ENCODE measurements at places on chromosomes 5 and 9. TPM values are rescaled to one million over a fixed set of nuclear protein-coding genes. Genes with fewer than 3 reads are reported as not detected.

Gene SPINK7
- total RNA-seq, result not detected

Gene TGFBR1
- total RNA-seq, result 36.4 TPM

Gene SNCB
- total RNA-seq, result not detected

Gene ATP6V1G1
- total RNA-seq, result 82.6 TPM

Gene IL33
- not detected for total RNA-seq

Gene ARHGEF28
- total RNA-seq, result 13.6 TPM

Gene FCN2
- not detected for total RNA-seq

Gene SLC45A2
- not detected for total RNA-seq

Gene TOR4A
- total RNA-seq, result 61.6 TPM

Gene BTNL8
- not detected for total RNA-seq

Gene WNK2
- total RNA-seq, result not detected

- no peak for DNase-seq
These were observed 40.2 kb upstream of the ROPN1L start for GRCh38 chr5:10401498-10401897.

GRCh38 chr5:4700069-4700468, 440.1 kb upstream of the ADAMTS16 start:
- DNase-seq, result peak; percentile 0

DNA sequence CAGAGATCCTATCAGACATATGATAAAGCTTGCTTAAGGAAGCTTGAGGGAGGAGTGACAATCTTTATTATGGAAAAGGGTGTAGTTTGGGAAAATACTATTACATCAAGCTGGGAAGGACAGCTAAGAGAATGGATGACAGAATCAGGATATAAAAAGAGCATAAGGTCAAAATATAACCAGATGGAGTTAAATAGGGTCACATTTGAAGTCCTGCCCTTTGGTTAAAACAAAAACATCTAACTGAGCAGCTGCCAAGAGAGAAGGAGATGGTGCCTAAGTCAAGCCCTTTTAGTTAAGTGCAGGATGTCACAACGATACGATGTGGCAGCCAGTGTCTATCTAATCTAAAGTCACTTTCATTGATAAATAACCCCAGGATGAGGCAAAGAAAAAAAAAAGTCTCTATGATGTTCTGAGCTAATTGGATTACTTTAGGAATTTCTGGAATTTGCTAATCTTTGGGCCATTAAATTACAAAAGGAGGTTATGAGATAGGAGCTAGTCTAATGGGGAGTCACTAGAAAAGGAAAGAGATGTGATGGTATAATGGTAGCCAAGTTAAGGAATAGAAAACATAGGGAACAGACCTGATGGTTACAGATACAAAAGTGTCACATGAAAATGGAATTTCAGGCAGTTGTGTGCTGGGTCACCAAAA, 365.2 kb downstream of the PDE4D start:
- no peak for DNase-seq

DNA sequence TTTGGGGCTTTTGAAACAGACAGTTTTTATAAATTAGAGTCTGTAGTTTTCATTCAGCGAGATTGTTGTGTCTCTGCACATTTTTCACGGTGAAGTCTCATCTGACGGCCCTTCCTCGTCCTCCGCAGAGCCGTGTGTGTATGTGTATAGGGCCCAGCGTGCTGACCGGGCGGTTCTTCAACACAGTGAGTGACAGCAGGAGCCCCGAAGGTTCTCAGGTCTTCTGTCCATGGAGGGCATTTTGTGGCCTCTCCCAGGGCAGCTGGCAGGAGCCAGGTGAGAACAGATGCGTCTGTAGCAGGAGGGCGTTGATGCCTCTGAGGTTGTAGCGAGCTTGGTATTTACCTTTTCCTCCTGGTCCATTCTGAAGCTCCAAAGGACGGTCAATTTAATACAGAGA, 116.0 kb upstream of the LPCAT1 start:
- no peak for DNase-seq

DNA sequence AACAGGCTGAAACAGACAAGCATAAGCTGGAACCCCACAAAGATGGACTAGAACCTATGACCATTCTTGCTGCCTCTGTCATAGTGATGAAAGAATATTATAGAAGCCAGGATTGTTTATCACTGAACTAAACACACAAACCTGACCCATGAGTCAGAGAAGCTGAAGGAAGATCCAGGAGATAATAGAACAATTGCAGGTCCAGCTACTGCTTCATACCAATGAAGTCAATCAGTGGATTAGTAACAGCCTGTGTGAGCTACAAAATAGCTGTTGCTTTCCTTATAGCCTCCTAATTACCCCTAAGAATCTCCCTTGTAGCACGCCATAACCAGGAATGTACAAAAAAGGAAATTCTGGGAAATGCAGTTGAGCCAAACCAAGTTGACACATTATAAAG, 459.9 kb upstream of the ZNF462 start:
- DNase-seq, result peak; percentile 1

DNA sequence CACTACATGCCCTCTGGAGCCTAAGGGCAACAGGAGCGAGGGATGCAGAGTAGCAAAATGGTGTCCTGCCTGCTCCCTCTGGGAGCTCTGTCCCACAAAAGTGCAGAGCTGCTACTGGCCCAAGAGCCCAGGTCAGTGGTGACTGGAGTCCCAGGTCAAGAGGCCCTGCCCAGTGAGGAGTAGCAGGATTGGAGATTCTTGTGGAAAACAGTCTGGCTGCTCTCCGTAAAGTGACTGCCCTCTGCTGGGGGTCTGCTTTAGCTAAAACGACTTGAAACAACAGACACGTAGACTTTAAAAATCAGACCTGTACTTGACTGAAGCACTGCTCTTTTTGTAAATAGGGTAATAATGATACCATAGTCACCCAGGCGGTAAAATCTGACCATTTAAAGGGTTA, 917.0 kb downstream of the MAT2B start:
- no peak for DNase-seq

DNA sequence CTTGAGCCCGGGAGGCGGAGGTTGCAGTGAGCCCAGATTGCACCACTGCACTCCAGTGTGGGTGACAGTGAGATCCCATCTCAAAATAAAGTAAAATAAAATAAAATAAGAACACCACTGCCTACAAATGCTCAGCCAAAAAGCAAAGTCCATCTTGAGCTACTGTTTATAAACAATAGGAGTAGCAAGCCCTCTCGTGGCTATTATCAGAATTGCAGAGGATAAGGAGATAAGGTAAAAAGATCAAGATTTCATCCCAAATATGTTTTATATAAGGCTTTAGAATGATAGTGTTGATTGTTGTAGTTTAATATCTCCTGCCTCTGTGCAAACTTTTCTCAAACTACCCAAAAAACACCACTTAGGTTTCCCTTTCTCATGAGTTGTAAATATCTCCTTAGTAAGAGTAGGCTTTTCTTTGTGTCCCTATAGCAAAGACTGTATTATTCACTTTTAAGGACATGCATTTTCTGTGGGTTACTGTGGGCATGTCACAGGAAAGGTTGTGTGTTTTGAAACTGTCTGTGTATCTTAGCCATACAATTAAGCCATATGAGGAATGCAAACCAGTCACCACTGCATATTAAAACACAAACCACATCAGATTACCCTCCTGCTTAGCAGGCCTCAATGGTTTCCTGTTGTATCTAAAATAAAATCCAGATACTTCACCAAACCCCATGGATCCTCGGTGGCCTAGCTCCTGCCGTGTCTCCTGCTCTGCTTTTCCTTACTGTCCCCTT, 31.8 kb upstream of the CKS2 start:
- DNase-seq, result peak; percentile 61

- DNase-seq, result no peak
These were observed 138.6 kb upstream of the PPP2R2B start for GRCh38 chr5:147017191-147017590.

GRCh38 chr5:137400571-137400970, 98.6 kb downstream of the SPOCK1 start:
- no peak for DNase-seq

GRCh38 chr5:153546566-153546965, 56.1 kb downstream of the GRIA1 start:
- DNase-seq, result peak; percentile 23

GRCh38 chr9:18333157-18333556, 140.8 kb upstream of the ADAMTSL1 start:
- no peak for DNase-seq

DNA sequence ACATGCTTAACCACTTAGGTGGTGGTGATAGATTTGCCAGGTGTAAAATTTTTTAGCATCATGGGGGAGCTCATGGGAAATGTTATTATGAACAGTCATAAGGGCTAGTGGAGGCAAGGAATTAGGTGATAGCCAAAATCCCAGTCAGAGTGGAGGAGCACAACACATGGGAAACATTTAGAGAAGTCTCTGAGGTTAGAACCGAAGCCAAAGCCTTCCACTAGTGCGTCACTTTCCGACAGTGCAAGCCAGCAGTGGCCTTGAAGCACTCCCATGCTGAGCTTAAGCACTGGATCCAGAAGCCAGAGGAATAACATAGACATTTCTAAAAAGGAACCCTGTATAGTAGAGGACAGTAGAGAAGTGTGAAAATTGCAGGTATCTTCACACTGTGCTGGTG, 101.5 kb upstream of the SNX2 start:
- no peak for DNase-seq

DNA sequence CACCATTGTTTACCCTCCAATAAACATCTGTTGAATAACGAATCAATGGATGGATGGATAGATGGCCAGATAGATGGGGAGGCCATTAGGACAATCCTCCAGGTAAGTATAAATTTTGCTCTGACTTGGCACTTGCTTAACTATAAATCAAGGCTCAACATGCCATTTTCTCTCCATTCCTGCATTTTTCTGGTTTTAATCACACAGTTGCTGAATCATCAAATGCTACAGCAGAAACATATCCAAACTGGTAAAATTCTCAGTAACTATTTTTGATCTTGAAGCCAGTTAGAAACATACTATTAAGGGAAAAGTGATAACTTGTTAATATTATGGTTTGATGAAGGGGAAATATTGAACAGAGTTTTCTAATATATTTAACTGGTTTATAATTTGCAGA, 71.5 kb upstream of the MTAP start:
- no peak for DNase-seq

DNA sequence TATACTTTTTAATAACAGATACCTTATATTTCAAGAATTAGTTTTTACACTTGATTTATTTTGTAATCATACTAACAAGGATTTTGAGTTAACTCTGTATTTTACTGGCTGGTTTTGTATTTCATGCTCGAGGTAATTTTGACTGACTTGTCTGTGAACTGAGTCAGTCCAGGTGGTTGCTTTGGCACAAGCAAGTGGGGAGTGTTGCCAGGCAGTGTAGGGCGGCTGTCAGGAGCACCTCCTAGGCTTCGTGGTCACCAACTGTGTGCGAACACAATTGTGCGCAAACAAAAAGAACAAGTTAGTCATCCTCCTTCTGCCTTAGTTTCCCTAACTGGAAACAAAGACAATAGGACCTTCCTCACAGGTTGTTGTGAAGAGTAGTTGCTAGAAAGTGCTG, 286.3 kb downstream of the ADGRV1 start:
- DNase-seq, result no peak

GRCh38 chr5:158751961-158752655, 347.6 kb downstream of the EBF1 start:
- no peak for DNase-seq

DNA sequence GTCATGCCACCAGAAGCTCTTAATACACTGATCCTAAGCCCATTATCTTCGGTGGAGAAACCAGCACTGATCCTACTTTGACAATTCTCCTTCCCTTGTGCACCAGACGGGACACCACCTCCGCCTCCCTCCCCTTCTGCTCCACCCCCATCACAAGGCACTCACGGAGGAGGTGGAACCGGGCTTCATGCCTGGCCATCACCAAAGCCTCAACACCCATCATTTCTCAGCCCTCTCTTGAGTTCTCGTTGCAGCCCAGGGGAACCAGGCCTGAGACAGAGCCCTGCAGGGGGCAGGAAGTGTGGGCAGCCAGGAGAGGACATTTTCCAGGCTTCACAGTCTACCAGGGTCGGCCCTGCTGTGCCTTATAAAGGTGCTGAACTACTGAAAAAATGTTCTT, 160.5 kb downstream of the GOLPH3 start:
- no peak for DNase-seq

DNA sequence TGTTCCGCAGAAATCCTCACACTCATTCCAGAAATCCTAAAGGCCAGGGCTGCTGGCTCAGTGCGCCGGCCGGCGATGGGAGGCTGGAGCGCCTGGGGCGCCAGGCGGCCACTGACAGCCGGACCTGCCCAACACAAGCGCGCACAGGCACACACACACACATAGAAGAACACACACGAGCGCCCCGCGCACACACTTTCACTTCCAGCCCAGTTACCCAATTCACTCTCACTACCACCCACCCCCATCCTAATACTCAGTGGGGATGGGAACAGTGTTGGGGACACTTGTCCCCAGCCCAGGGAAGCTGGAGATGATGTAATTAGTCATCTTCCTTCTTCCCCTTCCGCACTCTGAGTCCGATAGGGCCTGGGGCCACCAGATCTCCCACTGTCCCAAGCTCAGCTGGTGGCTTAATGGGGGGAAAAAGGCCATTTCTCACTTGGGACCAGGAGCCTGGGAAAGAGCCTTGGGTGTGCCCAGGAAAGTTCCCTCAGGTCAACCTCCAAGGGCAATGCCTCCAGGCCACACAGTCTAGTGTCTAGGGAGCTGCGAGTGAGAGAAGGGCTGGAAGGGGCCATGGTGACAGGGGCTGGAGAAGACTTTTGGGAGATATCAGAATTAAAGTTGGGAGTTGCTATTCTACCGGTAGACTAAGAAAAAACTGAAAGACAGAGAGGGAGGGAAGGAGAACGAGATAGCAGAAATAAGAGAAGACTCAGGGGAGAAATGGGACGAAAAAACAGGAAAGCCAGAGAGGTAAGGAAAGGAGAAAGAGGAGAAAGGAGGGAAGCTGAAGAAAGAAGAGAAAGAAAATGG, 1.7 kb downstream of the EBF1 start:
- no peak for DNase-seq

DNA sequence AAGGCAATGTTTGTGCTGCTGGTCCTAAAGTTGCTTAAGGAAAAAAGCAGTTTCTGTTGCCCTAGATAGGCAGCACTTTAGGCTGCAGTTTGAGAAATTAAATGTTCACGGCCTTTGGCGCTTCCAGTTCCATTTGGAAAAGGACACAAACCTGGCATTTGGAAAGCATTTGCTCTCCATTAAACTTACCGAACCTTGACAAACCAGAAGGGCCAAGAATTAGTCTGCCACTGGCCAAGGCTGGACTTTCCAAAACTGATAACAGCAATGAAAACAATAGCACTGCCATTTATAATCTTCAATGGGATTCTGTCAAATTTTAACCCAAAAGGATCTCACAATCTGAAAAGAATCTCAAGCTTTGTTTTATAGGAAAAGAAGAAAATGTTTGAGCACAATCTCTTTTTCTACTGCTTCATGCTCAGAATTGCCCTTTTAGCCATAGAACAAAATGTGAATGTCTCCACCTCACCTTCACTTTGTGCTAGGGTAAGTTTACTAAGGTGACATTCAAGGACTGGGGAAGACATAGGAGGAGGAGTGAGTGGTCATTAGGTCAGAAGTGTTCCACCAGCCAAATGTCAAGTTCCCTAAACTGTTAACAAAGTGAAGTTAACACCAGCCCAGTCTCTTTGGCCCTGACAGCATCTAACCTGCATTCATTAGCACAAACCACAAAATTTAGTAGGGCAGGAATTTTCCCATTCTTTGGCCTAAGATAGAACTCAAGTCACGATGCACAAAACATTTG, 583.4 kb upstream of the DMAC1 start:
- DNase-seq, result no peak

GRCh38 chr5:91033370-91033769, 349.7 kb downstream of the ARRDC3 start:
- DNase-seq, result no peak

- DNase-seq, result no peak
These were observed 56.8 kb downstream of the PTCH1 start for GRCh38 chr9:95459851-95460517.
